ENCODE measurements at places on chromosomes 7 and 10.
A peak's percentile ranks its signal among the peaks of the same experiment; 100 is the strongest.

DNA sequence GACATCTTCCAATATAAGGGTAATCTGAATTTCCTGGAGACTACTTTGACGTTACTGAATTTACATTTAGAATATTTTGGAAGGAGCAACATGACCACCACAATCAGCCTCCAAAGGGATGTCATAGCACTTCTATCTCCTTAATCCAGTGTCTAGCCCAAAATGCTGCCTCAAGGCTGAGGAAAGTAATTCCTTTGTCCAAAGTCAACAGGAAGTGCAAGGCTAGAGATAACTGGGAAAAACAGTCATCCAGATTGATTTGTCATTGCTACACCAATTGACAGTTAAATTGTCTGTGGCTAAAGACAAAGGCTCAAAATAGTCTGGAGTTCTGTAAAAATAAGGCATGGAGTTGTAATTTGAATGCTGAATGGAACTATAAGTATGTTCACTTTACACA is 3.9 kb upstream of the TFPI2 start:
- peak; percentile 21 for DNase-seq

DNA sequence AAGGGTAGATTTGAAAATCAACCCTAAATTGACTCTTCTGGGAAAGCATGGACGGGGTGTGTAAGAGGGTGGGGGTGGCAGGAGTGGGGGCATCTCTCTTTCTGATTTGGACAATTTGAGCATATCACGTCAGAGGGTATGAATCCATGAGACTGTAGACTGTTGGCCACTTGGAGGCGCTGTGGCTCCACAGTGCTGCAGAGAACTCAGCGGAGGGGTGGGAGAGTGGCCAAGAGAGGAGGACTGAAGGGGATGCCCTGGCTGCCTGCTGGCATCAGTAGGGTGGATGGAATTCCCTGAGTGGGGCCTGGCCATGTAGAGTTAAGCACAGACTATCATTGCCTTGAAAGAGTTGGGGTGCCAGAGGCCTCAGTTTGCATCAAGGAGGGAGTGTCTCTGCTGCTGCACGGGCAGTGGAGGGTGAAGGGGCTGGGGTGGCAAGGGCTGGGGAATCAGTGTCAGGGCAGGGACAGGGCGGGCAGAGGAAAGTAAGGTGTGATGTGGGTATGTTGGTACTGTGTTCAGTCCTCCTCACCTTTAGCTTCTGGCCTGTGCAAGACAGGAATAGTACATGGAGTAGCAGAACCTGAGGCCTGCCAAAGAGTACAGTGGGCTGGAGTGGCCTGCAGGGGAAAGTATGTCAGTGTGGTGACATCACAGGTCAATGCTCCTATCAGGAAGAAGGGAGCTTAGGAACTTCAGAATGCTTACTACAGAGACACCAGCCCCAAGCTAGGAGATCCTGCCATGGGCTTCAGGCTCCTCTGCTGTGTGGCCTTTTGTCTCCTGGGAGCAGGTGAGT is 133.5 kb upstream of the PRSS58 start:
- peak; percentile 12 for DNase-seq

- no peak for DNase-seq
These were observed 45.9 kb downstream of the SLC25A13 start for GRCh38 chr7:96276019-96276418.

DNA sequence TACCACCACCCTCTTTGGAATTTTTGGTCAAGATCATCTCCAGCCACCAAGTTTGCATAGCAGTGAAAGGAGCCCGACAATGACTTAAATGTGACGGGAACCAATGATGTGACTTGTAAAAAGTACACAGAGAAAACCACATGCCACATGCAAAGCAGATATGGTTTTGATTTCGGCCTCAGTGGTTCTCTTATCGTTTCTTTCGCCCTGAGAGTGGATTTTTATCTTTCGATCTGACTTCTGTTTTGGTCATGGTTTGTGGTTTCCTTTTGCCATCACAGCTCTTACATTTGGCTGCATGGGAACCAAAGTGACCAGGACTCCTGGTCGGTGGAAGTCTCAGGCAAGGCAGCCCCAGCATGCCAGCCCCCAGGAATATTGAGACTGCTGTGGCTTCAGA is 31.5 kb downstream of the TCF7L2 start:
- DNase-seq = peak; percentile 59

- no peak for DNase-seq
These were observed 166.0 kb upstream of the TCF7L2 start for GRCh38 chr10:112784022-112784461.

DNA sequence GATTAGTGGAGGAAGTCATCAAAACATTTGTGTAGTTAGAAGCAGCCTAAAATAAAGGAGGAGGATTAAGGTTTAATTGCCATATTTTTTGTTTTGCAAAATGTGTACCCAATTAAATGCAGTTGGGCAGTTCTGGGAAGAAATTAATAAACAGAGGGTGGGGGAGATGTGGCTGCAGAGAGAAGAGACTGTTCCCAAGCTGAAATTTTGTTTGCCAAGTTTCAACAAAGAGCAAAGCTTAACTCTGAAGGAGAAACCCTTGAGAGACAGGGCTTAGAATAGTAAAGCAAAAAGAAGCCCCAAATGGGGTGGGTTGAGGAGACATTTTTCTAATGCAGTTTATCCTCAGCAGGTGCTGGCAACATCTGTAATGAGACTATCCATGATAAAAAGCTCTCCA is 298.0 kb upstream of the NRP1 start:
- DNase-seq = no peak

DNA sequence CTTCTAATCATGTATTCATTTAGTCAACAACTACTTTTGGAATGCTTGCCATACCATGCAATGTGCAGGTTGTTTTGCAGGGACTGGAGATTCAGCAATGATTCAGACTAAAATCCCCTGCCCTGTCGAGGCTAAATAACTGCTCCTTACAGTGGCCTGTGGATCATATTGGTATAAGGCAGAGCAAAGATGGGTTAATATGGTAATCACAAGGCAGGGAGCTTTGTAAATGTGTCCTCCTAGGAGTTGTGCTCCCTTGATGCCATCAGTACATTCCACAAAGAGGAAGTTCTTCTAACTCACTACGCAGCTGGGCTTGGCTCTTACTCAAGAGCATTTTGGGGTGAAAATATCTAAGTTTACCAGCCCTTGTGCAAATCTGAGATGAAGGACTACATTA is 614 bp upstream of the IFIT2 start:
- no peak for DNase-seq

All from brain microvascular endothelial cell (primary cell).